ENCODE measurements at places on chromosomes 2 and 18. TPM values are rescaled to one million over a fixed set of nuclear protein-coding genes. Genes with fewer than 3 reads are reported as not detected.

Gene CPO
- total RNA-seq, result not detected

- DNase-seq, result no peak
These were observed 74.9 kb upstream of the MBOAT2 start for GRCh38 chr2:9078405-9078804.

DNA sequence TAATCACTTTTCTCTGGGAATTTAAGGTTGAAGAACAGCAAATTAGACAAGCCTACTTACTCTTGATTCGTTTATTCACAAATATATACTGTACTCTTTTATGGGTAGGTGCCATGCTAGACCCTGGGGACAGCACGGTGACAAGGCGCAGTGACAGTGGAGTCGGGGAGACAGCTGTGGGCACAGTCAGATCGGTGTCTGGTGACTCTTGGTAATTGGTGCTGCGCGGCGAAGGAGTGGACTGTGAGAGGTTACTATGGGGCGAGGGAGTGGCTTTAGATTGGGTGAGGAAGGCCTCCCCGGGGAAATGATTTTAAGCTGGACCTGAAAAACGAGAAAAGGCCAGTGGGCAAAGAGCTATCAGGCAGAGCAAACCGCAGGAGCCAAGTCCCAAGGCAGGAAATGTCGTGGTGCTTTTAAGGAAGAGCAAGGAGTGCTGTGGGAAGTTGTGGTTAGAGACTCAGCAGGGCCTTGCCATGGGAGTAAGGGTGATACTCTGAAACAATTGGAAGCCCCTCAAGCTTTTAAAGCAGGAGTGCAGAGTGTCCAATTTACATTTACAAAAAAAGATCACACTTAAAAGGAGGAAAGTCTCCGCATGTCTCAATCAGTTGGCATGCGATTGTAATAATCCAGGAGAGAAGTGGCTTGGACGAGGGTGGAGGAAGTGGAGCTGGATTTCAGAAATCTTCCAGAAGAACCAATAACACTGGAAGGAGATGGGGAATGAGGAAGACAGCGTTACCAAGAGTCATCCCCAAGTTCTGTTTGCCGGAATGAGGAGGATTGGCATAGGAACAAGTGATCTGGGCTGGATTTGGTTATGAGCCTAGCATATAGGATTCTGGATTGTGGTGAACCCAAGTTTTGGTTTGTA is 36.1 kb upstream of the TXNDC2 start:
- no peak for DNase-seq

Gene PFN4
- 0.29 TPM for total RNA-seq

DNA sequence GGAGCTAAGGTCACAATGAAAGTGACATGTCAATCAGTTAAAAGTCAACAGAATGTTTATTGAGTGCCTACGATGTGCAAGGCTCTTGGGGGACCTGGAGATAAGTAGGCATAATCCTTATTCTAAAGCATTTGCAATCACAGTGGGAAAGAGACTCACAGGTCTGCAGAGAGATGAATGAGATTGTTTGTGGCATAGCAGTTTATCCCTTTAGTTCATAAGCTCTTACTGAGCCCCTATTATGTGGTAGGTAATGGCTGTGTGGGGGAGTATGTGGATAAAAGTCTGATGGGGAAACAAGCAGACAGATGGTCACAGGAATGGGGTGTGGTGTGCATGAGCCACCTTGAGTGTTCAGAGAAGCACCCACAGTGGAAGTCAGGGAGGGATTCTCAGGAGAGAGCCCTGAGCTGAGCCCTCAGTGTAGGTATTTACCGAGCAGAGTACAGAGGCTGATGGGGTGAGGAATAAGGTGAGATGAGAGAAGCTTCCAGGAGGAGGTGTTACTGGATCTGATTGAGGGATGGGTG is 48.1 kb downstream of the EMILIN2 start:
- DNase-seq, result no peak

GRCh38 chr18:79756143-79756500 is 41.6 kb upstream of the KCNG2 start:
- no peak for DNase-seq

GRCh38 chr18:57008001-57008686 is 138.7 kb upstream of the BOD1L2 start:
- no peak for DNase-seq

GRCh38 chr2:71843391-71843850 is 304.2 kb downstream of the CYP26B1 start:
- no peak for DNase-seq

DNA sequence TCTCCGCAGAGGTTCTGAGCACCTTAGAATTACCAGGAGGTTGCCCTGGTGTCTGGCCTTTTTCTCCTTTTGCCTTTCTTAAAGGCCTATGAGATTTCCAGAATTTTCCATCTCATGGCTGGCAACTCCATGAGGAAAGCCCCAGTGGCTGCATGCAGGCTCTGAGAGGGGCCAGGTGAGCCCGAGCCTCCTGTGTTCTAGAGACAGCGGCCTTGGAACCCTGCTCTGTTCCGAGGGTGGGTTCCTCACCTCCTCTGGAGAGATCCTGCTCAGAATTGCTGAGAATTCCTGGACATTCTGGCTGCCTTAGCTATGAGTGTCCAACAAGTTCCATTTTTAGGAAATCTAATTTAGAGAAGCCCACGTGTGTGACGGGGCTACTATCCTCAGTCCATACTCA is 35.7 kb upstream of the HPCAL1 start:
- DNase-seq, result no peak

DNA sequence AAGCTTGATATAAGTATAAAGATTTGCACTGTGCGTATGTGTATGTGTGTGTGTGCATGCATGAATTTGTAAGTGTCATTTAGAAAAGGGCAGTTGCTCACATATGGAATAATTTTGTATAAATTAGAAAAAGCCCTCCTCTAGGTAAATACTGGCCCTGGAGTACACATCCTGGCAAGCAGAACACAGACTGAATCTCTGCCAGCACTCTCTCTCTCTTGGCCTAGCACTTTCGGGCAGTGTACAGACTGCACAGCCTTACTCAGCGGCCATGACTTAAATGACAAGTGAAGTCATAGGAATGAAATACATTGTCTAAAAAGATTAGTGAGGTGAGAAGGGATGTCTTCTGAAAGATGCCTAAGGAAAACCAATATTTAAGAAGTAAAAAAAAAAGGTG is 214.1 kb downstream of the RDH14 start:
- DNase-seq, result no peak

Gene TMEM182
- 6.8 TPM for total RNA-seq

DNA sequence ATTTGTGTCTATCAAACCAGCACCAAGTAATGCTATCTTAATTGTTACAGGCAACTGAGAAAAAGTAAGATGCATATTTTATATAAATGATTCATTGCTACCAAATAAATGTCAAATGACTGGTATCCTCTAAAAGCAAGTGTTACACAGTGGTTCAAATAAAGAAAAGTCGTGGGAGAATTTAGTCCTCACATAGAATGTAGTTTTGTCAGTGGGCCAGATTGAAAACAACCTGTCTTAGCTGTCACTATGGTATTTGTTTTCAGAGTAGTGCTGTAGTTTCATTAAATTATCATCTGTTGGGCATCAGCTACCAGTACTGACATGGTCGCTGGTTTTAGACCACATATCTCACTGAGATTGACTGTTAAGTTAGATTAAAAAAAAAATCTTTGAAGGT is 10.2 kb upstream of the EIF2AK3 start:
- no peak for DNase-seq

DNA sequence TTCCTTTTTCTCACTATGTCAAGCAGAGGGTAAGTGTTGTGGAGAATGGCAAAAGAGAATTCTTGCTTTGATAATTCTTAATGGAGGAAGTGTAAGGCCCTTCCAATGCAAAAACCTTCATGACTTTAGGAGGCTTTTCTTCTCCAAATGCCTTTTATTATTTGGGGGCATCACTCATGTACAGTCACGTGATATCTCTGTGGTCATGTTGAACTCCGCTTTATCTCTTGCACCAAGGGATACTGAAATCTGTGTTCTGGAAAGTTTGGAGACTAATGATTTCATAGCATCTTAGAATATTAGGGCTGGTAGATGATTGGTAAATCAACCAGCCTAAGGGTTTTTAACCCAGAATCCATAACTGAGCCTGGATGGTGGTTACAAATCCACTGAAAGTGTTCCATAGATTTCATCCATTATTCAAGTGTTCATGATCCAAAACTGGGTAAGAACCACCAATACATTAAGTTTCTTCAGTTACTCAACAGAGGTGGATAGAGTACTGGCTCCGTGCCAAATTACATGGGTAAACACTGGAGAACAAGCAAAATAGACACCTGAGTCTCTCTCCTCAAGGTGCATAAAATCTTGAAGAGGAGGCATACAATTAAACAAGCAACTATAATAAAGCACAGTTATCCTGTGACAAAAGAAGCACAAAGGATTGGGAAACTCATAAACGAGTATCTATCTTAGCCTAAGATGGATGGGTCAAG is 169.6 kb upstream of the EPHA4 start:
- DNase-seq, result no peak

Gene CRYGC
- total RNA-seq, result not detected

DNA sequence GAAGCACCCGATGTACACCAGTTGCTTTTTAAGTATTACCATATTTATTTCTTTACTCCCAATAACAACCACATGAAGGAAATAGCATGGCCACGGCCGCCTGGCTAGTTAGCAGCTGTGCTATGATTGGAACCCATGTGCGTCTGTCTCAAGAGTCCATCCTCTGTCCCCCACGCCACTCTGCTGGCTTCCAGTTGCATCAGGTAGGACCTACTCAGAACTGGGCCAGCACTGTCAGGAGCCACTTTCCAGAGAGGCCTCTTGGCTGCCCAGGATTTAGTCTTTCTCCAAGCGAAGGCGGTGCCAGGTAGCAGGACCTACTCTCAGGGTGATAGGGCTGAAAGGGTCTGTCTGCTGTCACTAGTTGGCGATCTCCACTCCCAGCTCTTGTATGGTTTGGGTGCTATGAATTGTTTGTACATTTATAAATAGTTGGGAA is 22.1 kb downstream of the ASB18 start:
- no peak for DNase-seq

- no peak for DNase-seq
These were observed 55.1 kb upstream of the CD302 start for GRCh38 chr2:159853101-159853500.

Data from activated T-cell treated with anti-CD3 and anti-CD28 coated beads, Interleukin-2, amount 50 U/mL, for 72 hours (primary cell).